ENCODE measurements at places on chromosomes 1 and 21. TPM values are rescaled to one million over a fixed set of nuclear protein-coding genes. Genes with fewer than 3 reads are reported as not detected.

LRRIQ3 gene
- total RNA-seq: 1.1 TPM

PITHD1 gene
- 42.5 TPM for total RNA-seq

NBPF3 gene
- 6.5 TPM for total RNA-seq

CDKN2C gene
- total RNA-seq: 19.8 TPM

IRF6 gene
- total RNA-seq: 42.0 TPM

VAV3 gene
- total RNA-seq: 1.5 TPM

ERICH3 gene
- total RNA-seq: not detected

OLFML2B gene
- 0.51 TPM for total RNA-seq

HPDL gene
- total RNA-seq: 5.6 TPM

GNAT2 gene
- not detected for total RNA-seq

RTCA gene
- 46.6 TPM for total RNA-seq

GOLT1A gene
- total RNA-seq: not detected

WDTC1 gene
- 27.6 TPM for total RNA-seq

SLC22A15 gene
- total RNA-seq: 0.44 TPM

CYP4Z1 gene
- not detected for total RNA-seq

CHIT1 gene
- total RNA-seq: not detected

KRTAP11-1 gene
- total RNA-seq: not detected

KLHL21 gene
- 22.4 TPM for total RNA-seq

ETV3L gene
- not detected for total RNA-seq

KIAA0319L gene
- 43.4 TPM for total RNA-seq

LHX4 gene
- total RNA-seq: not detected

BLACAT1 gene
- not detected for total RNA-seq

OR2L5 gene
- not detected for total RNA-seq

SLAMF8 gene
- not detected for total RNA-seq

NCAM2 gene
- 1.4 TPM for total RNA-seq

RUNX3 gene
- not detected for total RNA-seq

ZBTB17 gene
- total RNA-seq: 38.5 TPM

SERTAD4 gene
- 11.9 TPM for total RNA-seq

OR14A2 gene
- total RNA-seq: not detected

AKR7A3 gene
- 0.49 TPM for total RNA-seq

LCE3C gene
- total RNA-seq: not detected

RBP7 gene
- total RNA-seq: not detected

CAPZB gene
- total RNA-seq: 347 TPM

WNT2B gene
- 3.6 TPM for total RNA-seq

TRIM45 gene
- total RNA-seq: 3.3 TPM

ASPM gene
- total RNA-seq: 55.1 TPM

TNFRSF9 gene
- total RNA-seq: 0.22 TPM

LCE2B gene
- not detected for total RNA-seq

NPPB gene
- not detected for total RNA-seq

RAB7B gene
- not detected for total RNA-seq

HFM1 gene
- total RNA-seq: 0.11 TPM

MCM3AP gene
- 115 TPM for total RNA-seq

PFKFB2 gene
- total RNA-seq: 2.0 TPM

LCE1E gene
- total RNA-seq: not detected

CFAP126 gene
- not detected for total RNA-seq

C1orf116 gene
- total RNA-seq: 0.07 TPM

PROK1 gene
- total RNA-seq: not detected

SYTL1 gene
- total RNA-seq: not detected

NCMAP gene
- total RNA-seq: not detected

DNALI1 gene
- total RNA-seq: 8.1 TPM

RNF115 gene
- 17.3 TPM for total RNA-seq

LCE1B gene
- total RNA-seq: not detected

BEND5 gene
- not detected for total RNA-seq

DYNLT4 gene
- 0.62 TPM for total RNA-seq

DNAJC28 gene
- total RNA-seq: 1.0 TPM

RHEX gene
- not detected for total RNA-seq

Data from endothelial cell of umbilical vein (primary cell).